Fibroblast of skin of back (primary cell): ENCODE measurements at places on chromosomes 5 and 9.
A peak's percentile ranks its signal among the peaks of the same experiment; 100 is the strongest.

DNA sequence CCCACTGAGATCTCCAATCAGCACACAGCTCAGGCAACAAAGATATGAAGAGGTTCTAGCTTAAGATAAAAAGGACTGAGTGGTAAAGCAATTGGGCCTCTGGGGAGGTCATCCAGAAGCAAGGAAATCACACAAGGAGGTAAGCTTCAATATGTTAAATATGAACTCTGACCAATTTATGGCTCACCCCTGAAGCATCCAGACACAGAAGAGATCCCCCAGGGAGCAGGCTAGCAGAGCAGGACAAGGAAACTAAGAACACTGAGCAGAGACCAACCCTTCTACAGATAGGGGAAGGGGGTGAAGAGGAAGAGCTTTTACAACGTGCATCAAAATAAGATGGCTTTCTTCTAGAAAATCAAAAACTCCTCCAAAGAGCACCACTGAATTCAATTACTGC lies 616.2 kb downstream of the DNAH5 start:
- peak; percentile 1 for DNase-seq

DNA sequence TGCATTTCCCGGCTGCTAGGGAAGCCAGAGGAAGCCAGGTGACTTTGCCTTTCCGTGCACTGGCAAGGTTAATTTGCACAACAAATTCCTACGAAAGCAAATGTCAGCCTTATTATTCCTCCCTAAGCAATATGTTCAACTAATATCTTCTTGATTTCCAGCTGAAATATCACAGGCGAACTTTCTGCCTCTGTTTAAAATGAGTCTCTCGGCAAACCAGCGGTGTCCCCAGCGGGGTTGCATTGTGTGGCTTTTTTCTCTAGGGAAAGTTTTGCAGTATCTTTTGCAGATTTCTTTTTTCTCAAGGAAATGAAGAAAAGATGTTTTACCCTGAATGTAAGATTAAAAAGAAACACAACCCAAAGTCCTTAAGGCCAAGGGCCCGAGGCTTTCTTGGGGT lies 1.9 kb downstream of the DBH start:
- DNase-seq: no peak

DNA sequence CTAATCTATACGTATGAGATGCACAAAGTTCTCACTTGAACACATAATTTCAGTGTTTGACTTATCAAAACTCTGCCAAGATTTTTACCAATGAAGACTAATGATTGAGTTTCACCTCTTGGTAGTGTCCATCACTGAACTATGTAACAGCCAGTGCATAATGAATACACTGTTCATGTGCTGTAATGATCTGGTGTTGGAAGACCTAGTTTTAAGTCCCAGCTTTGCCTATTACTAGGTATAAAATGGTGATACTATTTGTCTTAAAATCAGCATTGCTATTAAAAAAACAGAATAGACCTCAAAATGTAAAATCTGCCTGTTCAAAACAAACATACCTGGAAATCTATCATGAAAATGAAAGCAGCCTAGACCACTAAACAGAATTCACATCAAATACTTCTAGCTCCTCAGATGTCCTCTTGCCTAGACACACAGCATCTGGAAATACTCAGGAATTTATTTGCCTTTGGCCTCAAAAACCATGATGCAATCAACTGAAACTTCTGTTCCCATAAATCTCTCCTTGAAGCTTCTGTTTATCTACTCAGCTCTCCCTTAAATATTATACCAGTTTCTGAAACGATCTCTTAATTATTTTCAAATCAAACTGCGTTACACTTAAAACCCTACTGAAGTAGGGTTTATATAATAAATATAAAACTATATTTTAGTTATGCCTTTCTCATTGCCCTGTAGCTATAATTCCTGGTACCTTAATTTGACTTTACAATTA lies 38.1 kb downstream of the MRPS27 start:
- peak; percentile 94 for DNase-seq

GRCh38 chr5:20498102-20498501 lies 510.1 kb upstream of the CDH18 start:
- DNase-seq: no peak

DNA sequence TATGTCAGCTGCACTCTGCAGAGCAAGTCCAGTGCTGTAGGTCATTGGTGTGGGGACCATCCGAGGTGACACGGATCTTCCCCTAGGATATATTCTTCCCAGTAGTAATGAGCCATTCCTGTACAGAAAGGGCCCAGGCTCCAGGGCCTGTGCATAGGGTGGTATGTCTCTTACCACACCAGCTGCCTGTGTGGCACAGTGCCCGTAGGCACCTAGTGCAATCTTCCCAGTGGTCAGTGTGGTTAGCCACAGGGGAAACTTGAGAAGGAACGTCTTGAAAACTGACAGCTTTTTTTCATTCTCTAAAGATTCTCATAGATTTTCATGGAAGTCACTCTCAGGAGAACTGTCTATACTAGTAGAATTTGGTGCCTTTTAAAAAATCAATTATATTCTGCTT lies 39.8 kb downstream of the CYSTM1 start:
- peak; percentile 50 for DNase-seq

DNA sequence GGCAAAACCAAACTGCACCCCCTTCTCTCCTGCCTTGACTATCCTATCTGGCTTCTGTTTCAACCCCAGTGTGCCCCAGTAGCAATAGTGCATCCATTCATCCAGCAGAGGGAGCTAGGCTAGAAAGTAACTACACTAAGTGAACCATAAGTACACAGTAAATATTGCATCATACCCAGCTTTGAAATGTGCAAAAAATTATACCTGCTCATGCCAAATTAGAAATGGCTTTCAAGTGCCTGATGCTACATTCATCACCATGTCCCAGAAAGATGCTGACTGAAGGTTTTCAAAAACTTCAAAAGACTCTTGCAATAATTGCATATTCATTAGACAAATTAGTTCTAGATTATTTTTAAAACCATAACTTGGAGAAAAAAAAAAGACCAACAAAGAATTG lies 153.5 kb downstream of the PRELID2 start:
- peak; percentile 67 for DNase-seq

DNA sequence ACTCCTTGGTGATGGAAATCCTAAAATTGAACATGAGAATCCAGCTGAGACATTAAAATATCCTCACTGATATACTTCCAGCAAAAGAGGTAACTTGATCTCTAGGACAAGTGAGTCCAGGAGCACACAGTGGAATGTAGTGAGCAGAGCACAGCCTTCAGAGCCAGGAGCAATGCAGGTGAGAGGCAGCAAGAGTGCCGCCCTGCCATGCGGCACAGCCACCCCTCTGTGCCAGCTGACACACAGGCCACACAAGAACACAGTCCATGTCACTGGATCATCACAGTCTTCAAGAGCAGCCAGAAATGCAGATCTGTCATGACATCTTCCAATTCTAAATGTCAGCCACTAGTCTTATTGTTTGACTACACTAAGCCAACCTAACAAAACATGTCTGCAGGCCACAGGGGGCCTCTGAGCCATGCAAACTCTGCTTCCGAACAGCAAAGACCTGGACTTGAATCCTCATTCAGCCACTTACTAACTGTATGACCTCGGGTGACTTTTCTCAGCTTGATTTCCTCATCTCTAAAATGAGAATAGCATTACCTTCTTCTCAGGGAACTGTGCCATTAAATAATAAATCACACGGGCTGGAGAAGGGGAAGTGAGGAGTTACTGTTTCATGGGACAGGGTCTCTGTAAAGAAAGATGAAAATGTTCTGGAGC lies 47.0 kb downstream of the CCDC125 start:
- DNase-seq: peak; percentile 38

DNA sequence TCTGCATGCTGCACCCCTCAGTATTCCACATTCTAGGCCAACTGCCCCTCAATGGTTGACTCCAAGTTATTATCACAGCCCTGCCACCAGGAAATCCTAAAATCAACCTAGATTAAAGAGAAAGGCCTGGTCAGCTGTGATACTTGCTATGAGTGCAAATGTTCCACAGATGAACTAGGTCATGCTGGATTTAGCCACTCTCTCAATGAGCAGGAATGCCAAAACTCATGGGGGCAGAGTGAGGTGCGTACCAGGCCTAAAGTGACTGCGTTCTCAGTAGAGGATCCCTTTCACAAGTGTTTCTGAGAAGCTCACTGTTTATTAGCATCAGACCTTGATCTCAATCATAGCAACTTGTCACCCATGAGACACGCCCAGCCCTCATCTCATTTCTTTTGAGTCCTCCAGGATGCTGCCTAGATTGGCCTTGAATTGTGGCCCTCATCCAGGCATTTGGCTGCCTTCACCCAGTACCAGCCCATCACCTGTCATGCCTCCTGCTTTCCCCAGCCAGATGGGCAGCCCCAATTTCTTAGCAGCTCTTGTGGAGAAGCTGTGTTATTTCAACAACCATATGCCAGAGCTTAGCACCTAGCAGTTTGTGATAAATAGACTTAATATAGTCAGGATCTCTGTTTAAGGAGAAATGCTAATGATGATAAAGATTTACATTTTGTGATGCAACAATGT lies 383.9 kb downstream of the CTNND2 start:
- no peak for DNase-seq

DNA sequence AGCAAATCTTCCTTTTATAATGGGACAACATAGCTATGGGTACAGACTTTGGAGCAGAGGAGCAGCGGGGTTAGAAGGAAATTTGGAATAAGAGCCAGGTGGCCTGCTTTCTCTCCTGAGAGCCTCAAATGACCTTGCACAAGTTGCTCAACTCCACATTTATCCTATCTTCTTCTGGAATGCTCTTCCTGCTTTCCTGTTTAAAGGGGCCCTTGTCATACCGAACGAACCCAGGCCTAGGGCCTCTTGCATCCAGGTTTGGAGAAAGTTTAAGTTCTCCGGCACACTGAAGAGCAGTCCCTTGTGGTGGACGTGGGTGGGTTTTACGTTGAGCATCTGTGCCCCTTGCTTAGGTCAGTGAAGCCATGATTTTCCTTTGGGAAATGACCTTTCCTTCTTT lies 197.9 kb upstream of the NR3C1 start:
- DNase-seq: no peak

DNA sequence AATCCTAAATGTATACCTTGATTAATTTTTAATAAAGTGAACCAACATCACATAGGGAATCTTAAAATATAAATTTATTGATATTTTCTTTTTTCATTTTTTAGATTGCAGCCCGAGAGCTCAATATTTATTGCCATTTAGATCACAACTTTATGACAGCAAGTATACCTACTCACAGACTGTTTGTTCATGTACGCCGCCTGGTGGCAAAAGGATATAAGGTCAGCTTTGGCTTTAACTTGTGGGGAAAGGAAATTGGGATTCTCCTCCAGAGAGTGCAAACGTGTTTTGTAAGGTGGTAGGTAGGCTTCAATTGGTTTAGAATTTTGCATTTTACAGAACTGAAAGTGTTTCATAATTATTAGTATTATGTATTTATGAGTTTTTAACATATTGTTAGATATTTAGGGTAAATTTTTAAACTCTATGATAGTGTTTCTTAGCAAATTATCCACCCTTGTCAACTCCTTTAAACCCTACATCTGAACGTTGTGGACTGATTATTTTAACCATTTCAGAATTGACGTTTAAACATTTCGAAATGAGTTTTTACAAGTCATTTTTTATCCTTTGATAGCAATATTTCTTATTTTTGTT lies 17.5 kb upstream of the DHFR start:
- peak; percentile 73 for DNase-seq

- peak; percentile 31 for DNase-seq
Measured at GRCh38 chr9:77215874-77216273, 38.5 kb downstream of the VPS13A start.

DNA sequence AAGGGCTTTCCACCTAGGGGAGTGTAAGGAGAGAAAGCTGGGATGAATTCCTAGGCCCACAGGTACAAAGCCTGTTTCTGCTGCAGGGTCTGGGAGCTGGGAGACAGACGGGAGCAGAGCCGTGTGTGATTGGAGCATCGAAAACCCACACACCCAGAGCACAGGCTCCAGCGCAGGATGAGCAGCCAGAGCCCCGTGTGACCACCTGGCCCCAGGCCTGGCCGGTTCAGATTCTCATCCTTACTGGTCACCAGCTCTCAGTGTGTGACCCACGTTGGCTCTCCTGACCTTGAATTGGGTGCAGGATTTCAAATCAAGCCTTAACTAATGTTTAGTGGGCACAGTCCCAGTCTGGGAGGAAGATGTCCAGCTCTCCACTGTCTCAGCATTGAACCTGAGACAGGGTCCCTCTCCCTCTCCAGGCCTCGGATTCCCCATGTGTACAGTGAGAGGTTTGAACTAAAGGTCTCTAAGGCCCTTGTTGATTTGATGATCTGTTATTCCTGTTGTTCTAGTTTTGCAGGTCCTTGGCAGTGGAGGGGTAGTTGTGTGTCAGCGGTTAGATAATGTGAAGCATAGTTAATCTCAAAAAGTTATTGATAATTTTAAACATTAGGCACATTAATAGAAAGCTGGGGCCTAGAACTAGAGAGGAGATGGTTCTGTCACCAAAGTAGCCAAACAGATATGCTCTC lies 50.1 kb downstream of the PPARGC1B start:
- DNase-seq: no peak

GRCh38 chr5:55037046-55037771 lies 13.2 kb downstream of the GZMK start:
- DNase-seq: peak; percentile 36

DNA sequence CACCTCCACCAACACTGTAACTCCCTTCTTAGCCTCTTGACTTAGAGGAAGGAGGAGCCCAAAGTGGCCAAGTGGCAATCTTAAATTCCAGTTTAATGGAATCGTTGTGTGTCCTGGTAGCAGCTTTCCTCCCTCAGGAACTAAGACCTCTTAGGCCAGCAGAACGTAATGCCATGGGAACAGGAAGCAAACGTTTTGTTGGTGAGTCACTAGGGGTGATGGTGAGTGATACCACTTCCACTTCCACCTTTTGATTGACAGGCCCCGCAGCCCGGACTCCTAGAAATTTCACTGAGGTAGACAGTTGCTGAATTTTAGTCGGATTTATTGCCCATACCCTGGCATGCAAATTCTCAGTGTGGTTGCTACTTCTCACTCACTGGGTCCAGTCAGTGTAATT lies 94.2 kb upstream of the FBN2 start:
- peak; percentile 70 for DNase-seq

- DNase-seq: no peak
Measured at GRCh38 chr9:132381966-132382541, 24.6 kb downstream of the TTF1 start.

GRCh38 chr9:134994926-134995791 lies 77.4 kb upstream of the FCN1 start:
- DNase-seq: no peak

- no peak for DNase-seq
Measured at GRCh38 chr5:96961053-96961452, 25.2 kb downstream of the LNPEP start.

GRCh38 chr5:140423609-140424008 lies 22.0 kb downstream of the ANKHD1 start:
- no peak for DNase-seq

DNA sequence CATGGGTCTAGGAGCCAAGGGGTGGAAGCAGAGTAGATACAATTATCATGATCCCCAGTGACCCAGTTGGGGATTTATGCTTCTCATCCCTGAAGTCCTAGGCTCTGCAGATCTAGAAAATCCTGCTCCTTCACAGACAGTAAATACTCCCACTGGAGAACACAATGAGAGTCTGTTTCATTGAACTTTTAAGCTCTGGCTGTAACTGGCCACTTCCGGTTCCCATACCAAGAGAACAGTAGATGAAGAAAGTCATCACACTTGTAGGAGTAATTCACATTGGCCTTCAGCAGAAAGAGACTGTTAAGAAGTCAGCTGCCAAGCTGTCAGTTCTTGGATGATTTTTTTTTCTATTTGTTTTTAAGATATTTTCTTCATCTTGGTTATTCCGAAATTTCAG lies 597.1 kb downstream of the ACTL7B start:
- DNase-seq: no peak
